ENCODE measurements at places on chromosomes 3 and 15.

- no peak for DNase-seq
Observed at GRCh38 chr3:134543113-134543512, 57.3 kb downstream of the CEP63 start.

- DNase-seq: no peak
Observed at GRCh38 chr15:73607843-73608242, 25.3 kb downstream of the NPTN start.

DNA sequence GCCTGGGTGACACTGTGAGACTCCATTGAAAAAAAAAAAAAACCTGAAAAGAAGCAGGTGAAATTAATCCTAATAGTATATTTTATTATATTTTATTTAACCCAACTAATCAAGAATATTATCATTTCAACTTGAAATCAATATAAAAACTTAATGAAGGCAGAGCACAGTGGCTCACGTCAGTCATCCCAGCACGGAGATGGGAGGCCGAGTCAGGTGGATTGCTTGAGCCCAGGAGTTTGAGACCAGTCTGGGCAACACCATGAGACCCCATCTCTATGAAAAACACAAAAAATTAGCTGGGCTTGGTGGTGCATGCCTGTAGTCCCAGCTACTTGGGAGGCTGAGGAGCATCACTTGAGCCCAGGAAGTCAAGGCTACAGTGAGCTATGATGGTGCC lies 33.3 kb upstream of the SLC41A3 start:
- no peak for DNase-seq

- DNase-seq: no peak
Observed at GRCh38 chr3:126930936-126931600, 51.8 kb upstream of the PLXNA1 start.

DNA sequence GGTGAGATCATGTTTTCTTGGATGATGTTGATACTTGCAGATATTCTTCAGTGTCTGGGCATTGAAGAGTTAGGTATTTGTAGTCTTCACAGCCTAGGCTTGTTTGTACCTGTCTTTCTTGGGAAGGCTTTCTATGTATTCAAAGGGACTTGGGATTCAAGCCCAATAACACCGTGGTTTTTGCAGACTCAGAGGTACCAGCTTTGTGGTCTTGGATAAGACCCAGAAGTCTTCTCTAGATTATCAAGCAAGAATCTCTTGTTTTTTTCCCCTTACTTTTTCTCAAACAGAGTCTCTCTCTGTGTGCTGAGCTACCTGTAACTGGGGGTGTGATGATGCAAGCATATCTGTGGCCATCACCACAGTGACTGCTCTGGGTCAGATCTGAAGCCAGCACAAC lies 42.7 kb upstream of the CCK start:
- DNase-seq: no peak

DNA sequence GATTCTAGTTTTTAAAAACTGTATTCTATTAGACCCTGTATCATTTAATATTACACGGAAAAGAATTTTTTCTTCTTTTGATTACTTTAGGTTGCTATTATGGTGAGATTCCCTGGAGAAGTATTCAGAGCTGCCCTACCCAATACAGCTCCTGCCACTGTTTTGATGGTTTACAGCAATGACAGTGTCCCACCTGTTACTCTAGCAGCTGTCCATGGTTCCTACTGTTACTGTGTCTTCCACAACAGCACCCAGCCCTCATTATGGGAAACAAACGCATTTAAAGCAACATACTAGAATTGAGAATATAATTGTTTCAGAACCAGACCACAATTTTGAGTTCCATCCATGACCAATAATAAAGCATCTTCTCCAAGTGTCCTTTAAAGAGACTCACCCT lies 450.7 kb downstream of the SHQ1 start:
- DNase-seq: no peak

Data from H54 (cell line).